Right ventricle myocardium inferior (tissue), 1 donor: ENCODE measurements at places on chromosomes 1 and 21. TPM values are rescaled to one million over a fixed set of nuclear protein-coding genes. Genes with fewer than 3 reads are reported as not detected.

DNA sequence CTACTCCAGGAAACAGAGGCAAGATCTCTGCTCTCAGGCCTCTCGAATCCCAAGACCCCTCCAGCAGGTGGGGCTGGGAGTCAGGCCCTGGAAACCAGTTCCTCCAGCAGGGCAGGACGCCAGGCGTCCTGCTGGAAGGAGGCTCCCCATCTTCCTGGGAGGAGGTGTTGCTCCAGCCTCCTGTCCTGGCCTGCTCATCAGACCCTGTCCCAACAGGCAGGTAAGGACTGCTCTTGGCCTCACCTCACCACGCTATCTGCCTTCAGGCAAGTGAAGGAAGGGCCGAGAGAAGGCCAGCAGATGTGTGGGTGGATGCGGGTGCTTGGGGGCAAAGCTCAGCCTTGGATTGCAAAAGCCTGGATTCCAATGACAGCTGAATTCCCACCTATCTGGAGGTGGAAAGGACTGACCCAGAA is 82.9 kb downstream of the SSBP3 start:
- DNase-seq, result no peak

TTC4 gene
- 12.8 TPM for total RNA-seq

AGMAT gene
- total RNA-seq, result 0.11 TPM

- no peak for DNase-seq
These were observed 1.2 kb upstream of the ZBTB40 start for GRCh38 chr1:22450351-22451021.

KLHDC7A gene
- not detected for total RNA-seq

CYP4A11 gene
- total RNA-seq, result not detected

GRCh38 chr1:101781201-101781831 is 215.4 kb downstream of the OLFM3 start:
- DNase-seq, result no peak

- DNase-seq, result peak; percentile 88
These were observed at the start of gene GPATCH4 for GRCh38 chr1:156601122-156601830. Gene GPATCH4 (minus strand): TSS chr1:156601479.

OR2L5 gene
- total RNA-seq, result not detected

SELL gene
- total RNA-seq, result 1.1 TPM

PMF1 gene
- 68.6 TPM for total RNA-seq

DNA sequence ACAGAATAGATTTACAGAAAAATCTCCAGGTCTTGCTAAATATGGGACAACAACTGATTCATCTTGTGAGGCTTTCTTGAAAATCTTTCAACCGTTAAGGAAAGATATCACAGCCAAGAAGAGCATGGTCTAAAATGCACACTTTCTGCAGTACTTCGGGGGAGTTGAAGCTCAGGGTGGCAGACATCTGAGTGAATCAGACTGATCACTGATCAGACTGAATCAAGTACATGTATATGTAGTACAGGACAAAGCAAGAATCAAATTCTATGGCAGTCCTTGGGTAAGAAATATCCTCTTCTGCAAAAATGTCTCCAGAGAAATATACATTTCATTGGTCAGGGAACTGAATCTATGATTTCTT is 212.4 kb upstream of the SPAG17 start:
- no peak for DNase-seq

- no peak for DNase-seq
These were observed 33.2 kb upstream of the PRSS38 start for GRCh38 chr1:227782226-227782625.

DNA sequence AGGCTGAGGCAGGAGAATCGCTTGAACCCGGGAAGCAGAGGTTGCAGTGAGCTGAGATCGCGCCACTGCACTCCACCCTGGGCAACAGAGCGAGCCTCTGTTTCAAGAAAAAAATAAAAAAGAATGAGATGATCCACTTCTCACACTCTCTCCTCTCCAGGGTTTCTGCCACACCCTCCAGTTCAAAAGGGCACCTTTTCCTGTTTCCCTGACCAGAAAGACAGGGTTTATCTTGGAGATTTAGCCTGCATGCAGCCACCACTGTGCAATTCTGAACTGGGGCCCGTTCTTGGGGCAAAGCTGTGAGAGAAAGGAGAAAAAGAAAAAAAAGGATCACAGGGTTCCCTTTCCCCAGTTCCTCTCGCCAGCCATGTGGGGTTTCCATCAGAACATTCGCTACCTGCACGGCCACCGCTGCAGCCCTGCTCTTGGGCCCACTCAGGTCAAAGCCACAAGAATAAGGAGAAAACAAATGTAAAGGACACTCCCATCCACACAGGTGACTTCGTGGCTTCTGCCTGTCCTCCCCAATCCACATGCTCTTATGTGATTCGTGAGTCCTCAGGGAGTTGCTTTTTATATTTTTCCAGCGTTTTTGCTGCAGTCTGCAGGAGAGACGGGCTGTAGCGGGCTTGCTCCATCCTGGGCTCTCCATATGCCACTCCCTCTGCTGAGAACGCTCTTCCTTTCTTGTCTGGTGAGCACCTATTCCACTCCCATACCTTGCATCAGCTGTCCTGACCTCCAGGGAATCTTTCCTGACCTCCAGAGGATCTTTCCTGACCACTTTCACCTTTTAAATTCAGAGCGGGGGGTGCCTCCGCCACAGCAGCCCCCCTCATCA is 26.4 kb downstream of the GNG4 start:
- DNase-seq, result no peak

DNA sequence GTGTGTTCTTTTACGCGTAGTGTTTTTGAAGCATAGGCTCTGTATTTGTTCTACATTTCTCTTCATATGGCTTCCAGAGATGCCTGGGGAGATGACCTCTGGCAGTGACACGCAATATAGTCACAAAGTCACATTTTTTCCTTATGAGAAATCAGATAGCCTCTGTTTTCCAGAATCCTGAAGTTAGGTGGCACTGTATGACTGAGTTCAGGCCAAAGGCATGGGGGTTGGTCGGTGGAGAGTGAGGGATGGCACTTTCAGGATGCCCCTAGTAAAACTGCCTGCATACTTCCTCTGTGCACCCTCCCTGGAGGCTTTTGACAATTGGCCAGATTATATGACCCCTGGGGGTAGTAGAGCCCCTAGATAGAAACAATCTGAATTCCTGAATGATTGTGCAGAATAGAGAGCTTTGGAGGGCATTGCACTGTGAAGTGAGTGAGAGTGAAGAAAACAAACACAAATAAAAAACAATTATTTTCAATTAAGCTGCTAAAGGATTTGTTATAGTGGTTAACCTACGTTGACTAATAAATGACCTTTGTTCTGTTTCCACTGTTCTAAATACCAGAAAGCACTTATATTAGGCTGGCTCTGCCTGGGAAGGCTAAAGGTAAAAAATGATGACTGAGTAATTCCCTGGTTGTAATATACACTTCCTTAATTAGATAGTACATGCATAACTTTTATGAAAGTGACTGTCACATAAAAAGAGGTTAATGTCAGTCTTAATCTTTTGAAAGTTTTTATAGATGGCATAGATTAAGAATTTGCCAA is 1660.8 kb downstream of the PLA2G4A start:
- no peak for DNase-seq

DNA sequence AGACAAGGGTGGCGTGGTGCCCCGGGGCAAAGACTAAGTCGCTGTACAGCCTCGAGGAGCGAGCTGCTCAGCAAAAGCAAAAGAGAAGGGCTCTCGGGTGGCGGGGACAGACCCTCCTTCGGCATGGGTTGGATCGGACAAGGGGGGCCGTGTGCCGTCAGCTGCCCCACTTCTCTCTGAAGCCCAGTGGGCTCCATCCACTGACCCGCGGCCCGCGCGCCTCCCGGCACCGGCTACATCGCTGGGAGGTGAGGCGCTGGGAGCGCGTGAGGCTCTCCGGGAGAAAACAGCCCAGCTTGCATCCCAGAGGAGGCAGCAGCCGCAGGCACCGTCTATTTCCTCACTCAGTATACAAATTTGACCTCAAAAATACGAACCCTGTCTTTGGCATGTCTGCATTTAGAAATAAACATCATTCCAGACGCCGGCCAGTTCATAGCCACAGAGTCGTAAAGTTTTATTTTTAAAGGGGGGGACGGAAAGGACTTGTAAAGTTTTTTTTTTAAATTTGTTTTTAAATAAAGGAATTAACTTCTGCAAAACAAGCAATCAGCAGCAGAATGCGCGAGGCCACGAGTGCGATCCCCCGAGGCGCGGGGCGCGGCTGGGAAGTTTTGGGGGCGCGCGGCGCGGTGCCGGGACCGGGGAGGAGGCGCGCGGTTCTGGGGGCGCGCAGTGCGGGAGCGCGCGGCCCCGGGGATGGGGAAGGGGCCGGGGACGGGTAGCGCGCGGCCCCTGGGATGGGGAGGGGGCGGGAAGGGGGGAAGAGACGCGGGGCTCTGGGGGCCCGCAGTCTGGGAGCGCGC is 689 bp upstream of the GPR137B start:
- no peak for DNase-seq

DNA sequence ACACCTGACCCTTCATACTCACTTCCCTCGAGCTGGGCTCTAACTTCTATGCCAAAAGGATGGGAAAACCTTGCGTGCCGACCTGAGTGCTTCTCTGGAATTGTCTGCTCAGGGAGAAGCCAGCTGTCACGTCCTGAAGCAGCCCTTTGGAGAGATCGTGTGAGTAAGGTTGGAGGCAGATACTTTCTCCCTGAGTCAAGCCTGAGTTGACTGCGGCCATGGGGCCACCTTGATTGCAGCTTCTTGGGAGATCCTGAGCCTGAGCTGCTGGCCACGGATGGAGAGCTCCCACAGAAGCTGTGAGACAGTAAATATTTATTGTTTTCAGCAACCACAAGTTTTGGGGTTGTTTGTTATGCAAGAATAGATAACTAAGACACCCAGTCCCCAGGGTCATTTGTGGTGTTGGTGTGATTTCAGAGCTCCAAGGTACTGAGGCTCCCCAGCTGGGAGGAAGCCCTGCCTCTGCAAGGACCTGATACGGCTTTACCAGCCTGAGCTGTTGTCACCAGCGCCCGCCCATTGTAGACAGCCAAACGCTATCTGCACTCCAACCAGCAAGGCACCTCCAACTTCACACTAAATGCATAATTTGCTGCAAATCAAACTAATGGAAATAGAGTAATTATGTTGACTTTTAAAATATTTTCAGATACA is 531.6 kb downstream of the PTPRU start:
- no peak for DNase-seq

DNA sequence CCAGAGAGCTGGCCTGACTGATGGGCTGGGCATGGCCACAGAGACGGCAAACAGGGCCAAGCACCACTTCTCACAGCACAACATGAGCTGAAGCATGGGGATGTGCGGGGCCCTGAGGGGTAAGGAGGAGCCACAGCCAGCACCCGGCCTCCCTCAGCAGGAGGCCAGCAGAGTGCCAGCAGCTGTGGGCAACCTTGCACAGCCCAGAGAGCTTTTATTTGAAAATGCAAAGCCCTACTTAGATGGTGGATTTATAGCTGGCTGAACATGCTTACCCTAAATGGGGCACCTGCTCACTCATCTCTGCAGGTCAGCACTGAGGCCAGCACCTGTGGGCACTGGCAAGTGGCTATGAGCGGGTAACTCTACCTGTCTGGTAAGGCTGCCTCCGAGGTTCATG is 44.1 kb downstream of the SLC66A1 start:
- DNase-seq, result no peak

RNU1-2 gene
- 4,572 TPM for total RNA-seq

DNA sequence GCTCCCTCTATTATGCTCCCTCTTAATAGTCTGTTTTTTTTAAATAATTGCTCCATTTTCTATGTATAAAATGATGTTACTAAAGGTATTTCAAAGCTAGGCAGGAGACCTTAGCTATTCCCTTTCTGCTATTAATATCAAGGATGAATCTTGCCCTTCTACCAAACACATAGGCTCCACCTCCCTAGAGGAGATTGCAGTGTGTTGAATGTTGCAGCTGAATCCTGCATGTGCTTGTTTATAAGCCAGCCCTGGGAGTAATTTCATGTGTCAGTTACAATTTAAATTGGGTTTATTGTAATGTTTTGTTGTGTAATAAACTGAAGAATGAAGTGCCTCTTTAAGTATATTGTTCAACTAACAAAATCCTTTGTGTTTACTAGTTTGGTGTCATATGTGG is 66.0 kb downstream of the TMEM200B start:
- no peak for DNase-seq

DNA sequence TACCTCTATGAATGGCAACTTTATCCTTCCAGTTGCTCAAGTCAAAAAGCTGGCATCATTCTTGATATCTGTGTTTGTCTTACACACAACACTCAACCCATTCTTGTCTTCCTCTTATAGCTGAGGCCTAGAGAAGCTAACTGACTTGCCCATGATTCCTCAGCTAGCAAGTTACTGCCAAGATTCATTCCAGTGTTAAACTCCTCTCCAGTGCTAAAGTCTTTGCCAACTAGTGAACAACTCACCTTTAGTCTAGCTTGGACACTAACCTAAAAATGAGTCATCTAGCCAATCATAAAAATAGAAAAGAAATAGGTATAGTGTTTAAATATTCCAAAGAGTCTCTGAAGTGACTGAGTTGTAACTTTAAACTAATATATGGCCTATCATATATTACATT is 45.6 kb upstream of the RGS2 start:
- no peak for DNase-seq

FAM110D gene
- total RNA-seq, result 4.0 TPM

FAM20B gene
- total RNA-seq, result 60.1 TPM

PLD5 gene
- total RNA-seq, result not detected

- no peak for DNase-seq
These were observed 556 bp downstream of the IFI44 start for GRCh38 chr1:78650114-78650660.

- DNase-seq, result no peak
These were observed 145.6 kb upstream of the C21orf91 start for GRCh38 chr21:17964716-17965115.

PAQR6 gene
- 0.54 TPM for total RNA-seq

DNA sequence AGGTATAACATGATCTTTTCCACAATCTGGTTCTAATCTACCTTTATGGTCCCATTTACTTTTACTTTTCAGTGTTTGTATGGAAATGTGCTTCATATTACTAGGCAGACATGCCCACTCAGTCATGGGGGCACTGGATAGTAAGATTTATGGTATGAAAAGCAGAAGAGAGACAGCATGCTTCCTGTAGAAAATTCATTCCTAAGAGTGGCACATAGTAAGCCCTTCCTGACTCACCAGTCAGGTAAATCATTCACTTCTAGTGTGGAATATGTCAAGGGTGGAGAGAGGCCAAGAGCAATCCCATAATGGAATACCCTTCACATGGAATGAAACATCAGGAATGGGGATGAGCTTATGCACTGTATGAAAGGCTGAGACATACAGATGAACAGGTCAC is 49.5 kb upstream of the BCL10 start:
- DNase-seq, result no peak

DNA sequence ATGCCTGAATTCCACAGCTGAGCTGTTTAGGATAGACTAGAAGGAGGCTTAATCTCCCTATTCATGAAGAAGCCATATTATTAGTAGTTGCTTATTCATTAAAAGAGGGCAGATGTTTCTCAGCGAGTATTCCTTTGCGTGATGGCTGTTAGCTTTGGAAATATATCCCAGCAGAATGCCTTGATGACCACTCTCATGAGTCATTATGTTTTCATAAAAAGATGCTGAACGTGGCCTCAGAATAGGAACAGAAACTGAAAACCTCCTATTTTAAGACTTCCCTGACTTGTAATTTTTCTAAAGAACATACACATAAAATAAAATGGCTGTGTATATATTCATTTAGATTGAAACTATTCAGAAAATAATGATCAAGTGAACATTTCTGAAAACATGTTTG is 9.6 kb upstream of the PLA2G4A start:
- DNase-seq, result no peak

CA6 gene
- total RNA-seq, result 0.19 TPM

RIPK4 gene
- 0.08 TPM for total RNA-seq

XKR8 gene
- total RNA-seq, result 6.2 TPM

TRIM58 gene
- total RNA-seq, result 0.27 TPM
